ENCODE measurements at places on chromosomes 1 and 21.

- DNase-seq = no peak
Observed at GRCh38 chr1:48761986-48762385, 14.7 kb downstream of the BEND5 start.

GRCh38 chr1:23643736-23644554, 47.7 kb upstream of the RPL11 start:
- no peak for DNase-seq

DNA sequence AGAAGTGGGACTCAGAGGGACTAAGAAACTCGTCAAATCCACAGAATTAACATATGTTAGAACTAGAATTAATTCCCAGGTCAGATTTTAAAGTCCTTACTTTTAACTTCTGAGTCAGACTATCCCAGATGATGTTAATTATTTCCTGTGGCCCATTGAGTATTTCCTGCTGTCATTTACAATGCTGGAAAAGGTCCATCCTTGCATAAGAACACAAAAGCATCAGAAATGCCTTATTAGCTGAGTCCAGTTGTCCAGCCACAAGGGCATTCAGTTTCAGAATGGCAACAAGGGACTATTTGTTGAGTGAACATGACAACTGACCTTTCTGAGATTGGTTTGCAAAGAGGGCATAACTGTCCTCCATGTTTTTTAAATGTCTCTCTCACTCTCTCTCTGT, 16.5 kb upstream of the HIVEP3 start:
- DNase-seq = no peak

DNA sequence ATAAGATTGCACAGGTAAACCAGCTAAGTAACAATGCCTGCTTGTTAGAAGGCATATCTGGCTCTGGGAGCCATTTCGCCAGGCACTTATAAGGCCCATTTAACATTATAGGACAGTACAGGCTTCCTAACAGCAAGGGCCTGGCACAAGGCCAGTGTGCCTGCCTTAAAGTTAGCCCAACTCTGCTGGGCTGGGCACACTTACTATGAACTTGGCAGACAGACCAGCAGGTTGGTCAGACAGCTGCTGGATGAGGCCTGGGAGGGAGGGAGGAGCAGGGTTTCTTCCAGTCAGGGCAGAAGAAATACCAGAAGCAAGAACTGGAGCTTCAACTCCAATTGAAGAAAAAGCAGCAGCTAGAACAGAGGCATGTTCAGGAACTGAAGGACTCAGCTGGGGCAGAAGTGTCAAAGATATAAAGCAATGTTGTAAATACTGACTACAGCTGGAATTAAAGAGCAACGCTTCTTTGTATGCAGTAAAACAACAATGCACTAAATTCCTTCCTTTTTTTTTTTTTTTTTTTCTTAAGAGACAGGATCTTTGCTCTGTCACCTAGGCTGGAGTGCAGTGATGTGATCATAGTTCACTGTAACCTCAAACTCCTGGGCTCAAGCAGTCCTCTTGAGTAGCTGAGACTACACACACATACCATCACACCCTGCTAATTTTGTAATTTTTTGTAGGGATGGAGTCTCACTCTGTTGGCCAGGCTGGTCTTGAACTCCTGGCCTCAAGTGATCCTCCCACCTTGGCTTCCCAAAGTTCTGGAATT, 4.9 kb downstream of the CACHD1 start:
- DNase-seq = no peak

- DNase-seq = no peak
Observed at GRCh38 chr1:24027838-24028468, 47.8 kb upstream of the SRSF10 start.

DNA sequence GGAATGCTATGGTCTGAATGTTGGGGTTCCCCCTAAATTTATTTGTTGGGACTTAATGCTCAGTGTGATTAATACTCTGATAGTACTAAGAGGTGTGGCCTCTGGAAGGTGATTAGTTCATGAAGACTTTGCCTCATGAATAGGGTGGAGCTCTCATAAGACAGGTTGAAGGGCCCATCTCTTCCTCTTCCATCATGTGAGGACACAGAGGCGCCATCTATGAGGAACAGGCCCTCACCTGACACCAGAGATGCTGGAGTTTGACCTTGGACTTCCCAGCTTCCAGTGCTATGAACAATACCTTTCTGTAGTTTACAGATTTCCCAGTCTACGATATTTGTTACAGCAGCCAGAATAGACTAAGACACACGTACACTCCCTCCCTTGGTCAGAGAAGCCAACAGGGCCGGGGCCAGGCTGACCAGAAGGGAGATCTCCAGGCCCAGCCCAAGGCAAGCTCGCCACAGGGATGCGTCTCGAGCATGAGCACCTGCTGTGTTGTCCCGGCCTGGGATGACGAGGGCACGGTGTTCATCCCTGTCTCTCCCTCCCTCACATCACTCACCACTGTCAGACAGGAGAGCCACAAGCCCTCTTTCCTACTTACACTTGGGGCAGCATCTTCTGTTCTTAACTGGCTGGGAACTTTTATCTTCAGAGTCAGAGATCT, 4.7 kb upstream of the ABCG1 start:
- no peak for DNase-seq

DNA sequence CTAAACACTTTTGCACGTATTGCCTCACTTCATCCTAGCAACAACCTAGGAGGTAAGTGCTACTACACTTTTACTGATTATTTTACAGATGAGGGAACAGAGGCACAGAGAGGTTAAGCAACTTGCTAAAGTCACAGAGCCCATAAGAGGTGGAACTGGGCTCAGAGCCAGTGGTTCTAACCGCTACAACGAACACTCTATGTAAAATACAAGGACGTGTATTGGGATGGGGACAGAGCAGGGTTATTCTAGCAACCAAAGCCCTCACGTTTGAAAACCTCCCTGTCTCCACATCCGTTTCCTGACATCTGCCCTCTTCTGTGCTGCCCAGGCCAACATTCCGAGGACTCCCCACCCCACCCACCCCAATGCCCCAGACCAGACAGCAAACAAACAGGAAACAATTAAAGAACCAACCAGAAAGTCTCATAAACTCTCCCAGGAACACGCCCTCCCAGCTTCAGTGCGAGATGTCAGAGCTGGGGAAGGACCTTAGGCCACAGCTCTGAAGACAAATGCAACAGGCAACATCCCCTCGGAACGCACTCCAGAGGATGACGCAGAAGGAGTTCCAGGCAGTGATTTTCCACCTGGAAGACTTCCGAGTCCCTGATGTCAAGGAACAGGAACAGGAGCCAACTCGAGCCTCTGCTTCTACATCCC, 41.1 kb downstream of the GLIS1 start:
- DNase-seq = no peak

GRCh38 chr21:32352526-32352925, 40.3 kb downstream of the URB1 start:
- DNase-seq = no peak

All from SIG-M5 (cell line).